ENCODE measurements at places on chromosomes 5 and 9. TPM values are rescaled to one million over a fixed set of nuclear protein-coding genes. Genes with fewer than 3 reads are reported as not detected.

GRCh38 chr9:33850677-33851076, 33.7 kb downstream of the UBE2R2 start:
- no peak for DNase-seq

DNA sequence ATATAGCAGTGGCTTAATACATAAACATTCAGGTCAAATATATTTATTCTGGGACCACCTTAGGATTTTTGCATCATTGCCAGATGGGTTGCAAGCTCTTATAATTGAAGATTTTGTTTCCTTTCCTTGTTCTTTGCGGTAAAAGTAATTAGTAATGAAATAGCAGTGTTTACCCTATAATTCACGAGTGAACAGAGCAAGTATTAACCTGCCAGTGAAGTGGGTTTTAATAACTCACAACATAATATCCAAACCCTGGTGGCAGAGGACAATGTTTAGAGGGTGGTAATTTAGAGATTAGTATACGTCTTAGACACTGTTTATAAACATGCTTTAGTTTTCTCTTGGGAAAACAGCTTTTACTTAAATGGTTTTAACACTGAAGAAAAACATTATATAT, 11.8 kb downstream of the ARL14EPL start:
- DNase-seq, result no peak

- no peak for DNase-seq
Observed at GRCh38 chr9:30127371-30127770, 2257.1 kb upstream of the ACO1 start.

GRCh38 chr9:94949370-94949769, 222.9 kb downstream of the AOPEP start:
- DNase-seq, result no peak

DNA sequence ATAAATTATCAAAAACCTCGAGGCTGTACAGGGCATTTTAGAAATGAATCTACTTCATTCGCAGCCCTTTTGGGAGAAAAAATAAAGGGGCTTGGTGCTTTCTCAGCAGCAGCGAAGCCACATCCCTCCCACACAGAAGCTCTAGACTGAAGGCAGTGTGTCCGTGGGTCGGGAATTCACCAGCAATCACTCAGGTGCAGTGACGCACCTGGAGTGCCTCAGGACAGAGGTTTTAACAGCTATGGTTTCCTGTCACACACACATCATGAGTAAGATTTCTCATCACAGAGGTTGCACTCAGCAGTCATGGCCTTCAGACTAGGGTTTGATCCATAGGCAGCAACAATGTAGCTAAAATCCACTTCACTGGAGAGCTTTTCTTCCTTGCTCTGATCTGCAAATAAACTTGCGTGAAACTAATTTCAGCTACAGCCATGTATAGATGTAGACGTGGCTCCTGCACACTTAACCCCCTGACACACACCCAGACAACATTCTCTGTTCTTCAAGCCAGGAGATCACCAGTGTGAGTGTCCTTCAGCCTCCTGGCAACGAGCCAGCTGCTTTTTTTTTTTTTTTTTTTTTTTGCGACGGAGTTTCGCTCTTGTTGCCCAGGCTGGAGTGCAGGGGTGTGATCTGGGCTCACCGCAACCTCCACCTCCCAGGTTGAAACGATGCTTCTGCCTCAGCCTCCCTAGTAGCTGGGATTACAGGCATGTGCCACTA, 34.8 kb downstream of the DYNC2I2 start:
- no peak for DNase-seq

- DNase-seq, result no peak
Observed at GRCh38 chr9:27209034-27209433, 87.9 kb downstream of the EQTN start.

DNA sequence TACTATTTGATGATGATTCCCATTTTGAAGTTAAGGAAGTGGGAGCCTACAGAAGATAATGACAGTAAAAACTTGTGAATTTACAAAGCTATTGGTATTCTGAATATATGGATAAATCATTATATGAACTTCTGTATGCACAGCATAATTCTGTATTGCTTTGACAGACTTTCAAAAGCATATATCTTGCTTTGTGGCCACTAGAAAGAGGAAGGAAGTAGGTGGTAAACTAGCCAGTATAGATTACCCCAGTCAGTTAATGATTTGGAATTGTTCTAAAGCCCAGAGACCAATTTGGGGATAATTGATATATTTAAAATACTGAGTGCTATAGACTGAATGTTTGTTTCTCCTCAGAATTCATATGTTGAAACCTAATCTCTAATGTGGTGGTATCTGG, 53.0 kb downstream of the NR2F1 start:
- DNase-seq, result no peak

- no peak for DNase-seq
Observed at GRCh38 chr5:149464796-149465489, 85.9 kb upstream of the IL17B start.

Gene TMEM171
- total RNA-seq, result not detected

Gene ADAMTSL2
- total RNA-seq, result not detected

Gene WNK2
- total RNA-seq, result 0.24 TPM

Gene NEUROG1
- not detected for total RNA-seq

Gene TTC23L
- not detected for total RNA-seq

Gene RMI1
- total RNA-seq, result 8.5 TPM

Gene PLAC8L1
- total RNA-seq, result 0.37 TPM

Gene MAMDC2
- total RNA-seq, result not detected

All from activated B cell treated with CpG ODN at 0.5 μM for 24 hours (primary cell).